ENCODE measurements at places on chromosomes 7 and 10.
A peak's percentile ranks its signal among the peaks of the same experiment; 100 is the strongest.

GRCh38 chr10:101569622-101570427 is 18.2 kb downstream of the POLL start:
- DNase-seq: peak; percentile 7

DNA sequence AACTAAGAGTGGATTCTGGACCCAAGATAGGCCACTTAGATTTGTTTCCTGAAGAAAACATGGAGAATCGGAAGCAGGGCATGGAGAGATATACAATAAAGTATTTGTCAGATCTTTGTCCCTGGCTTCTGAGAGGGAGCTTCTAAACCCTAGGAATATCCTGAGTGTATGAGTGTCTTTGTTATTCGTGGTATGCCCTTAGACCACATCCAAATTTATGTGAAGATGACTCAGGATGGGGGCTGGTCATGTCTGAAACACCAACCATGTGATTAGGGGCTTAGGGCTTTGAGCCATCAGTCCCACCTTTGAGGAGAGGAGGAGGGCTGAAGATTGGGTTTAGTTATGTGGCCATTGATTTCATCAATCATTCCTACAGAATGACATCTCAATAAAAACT is 69.7 kb upstream of the PLPP4 start:
- DNase-seq: no peak

GRCh38 chr7:105164751-105165150 is 150.7 kb downstream of the KMT2E start:
- DNase-seq: no peak

- no peak for DNase-seq
Observed at GRCh38 chr7:963236-964078, 9.0 kb upstream of the ADAP1 start.
